Left hindlimb (tissue), 1 donor: ENCODE measurements at places on chromosomes 16 and 17.

GRCh38 chr16:47486856-47487255 is 25.7 kb downstream of the PHKB start:
- no peak for DNase-seq

- no peak for DNase-seq
Observed at GRCh38 chr17:5238333-5238732, 3.7 kb upstream of the SCIMP start.

GRCh38 chr17:63126607-63127006 is 160.6 kb downstream of the TANC2 start:
- no peak for DNase-seq

DNA sequence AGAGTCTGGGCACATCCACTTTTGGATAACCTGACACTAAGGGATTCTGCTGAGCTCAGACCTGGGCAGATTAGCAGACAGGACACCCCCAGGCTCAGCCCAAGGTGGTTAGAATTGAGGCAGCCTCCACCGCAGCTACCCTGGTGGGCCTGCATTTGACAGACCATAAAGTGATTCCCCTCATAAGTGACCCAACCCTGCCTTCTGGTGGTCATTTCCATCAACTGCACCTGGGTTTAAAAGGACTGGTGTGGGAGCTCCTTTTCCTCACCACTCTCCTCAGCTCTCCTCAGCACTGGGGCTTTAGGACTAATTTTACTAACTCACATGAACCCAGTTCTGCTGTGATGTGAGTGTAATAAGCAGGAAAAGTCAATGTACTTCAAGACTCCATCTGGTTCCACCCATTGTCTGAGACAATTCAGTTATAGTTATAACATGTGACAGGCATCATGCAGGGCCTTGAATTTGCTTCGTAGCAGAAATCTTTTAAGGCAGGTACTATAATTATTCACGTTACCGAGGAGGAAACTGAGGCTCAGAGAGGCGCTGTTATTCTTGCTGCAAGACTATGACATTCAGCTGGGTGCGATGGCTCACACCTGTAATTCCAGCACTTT is 42.5 kb downstream of the MYH3 start:
- DNase-seq: peak; percentile 75

DNA sequence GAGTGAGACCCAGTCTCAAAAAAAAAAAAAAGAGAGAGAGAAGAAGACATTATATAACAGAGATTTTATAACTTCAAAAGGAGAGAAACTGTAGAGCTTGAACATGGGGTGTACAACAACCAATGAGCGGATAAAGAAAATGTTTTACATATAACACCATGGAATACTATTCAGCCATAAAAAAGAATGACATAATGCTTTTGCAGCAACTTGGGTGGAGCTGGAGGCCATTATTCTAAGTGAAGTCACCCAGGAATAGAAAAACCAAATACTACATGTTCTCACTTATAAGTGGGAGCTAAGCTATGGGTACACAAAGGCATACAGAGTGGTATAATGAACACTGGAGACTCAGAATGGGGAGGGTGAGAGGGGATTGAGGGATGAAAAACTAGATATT is 61.1 kb downstream of the CHD9NB start:
- no peak for DNase-seq

GRCh38 chr16:10937068-10937859 is 5.0 kb downstream of the DEXI start:
- DNase-seq: peak; percentile 29

DNA sequence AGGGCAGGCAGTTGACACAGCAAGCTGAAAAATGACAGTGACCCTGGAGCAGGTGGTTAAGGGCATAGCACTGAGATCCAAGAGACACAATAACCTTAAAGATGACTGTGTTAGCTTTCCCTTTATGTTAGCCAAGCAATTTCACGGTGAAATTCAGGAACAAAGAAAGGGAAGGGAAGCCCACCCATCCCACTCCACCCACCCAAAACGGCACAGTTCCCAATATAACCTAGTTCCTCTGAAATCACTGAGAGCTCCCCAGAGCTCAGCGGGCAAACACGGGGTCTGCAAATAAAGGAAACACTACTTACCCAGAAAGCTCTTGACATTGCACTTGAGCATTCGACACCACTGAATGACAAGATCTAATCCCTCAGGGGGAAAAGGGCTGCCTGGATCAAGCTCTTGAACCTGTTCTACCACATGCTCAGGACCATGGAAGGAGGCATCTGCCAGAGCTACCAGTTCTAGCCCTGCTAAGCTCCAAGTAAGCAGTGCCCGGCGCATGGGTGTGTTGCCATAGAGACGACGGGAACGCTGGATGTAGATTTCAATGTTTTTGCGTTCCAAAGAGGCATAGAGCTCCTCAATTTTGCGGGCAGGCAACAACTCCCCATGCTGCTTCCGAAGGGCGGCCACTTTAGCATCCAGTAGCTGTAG is 10.6 kb downstream of the BLTP2 start:
- DNase-seq: no peak

DNA sequence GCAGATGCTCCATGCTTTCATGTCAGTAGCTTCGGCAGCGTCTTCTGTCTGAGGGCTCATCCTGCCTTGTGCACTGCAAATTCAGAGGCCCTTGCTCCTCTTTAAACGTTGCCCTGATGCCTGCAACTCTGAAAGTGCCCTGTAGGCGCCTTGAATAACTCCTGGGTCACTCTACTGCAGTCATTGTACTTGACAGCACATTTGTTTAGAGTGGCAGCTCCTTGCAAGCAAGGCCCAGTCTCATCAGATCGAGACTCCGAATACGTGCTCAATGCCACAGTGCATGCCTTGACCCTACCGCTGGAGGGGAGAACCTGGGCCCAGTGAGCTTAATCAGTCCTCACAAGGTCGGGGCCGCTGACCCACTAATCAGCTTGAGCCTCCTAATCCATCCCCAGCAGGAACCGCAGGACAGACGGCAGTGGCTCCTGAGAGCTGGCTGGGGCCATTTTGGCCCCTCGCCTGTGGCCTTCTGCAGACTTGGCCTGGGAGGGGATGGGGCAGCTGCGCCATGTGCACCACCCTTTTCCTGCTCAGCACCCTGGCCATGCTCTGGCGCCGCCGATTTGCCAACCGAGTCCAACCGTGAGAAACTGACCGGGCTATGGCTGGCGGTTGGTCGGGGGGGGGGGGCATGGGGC is at the start of gene PRCD:
Gene PRCD, plus strand, starts transcription at position 414 of the 641 bp plus-strand sequence. Its CDS starts 98 bp downstream, at position 512.
- DNase-seq: no peak

DNA sequence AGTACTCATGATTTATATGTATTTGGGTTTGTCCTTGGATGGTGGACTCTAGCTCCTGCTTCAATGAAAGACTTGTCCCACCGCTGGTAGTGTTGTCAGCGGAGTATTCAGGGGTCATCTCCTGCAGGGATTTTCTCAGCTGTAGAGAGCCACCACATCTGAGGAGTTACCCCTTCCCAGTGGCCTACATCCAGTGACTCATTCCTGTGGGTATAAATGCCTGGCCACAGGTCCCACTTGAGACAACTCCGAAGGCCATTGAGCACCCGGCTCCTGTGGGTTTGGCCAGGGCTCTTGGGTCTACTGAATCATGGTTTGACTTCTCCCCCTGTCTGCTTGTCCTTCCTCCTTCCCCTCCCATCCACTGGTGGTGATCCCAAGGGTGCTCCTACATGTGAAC is 34.6 kb upstream of the WSB1 start:
- no peak for DNase-seq

DNA sequence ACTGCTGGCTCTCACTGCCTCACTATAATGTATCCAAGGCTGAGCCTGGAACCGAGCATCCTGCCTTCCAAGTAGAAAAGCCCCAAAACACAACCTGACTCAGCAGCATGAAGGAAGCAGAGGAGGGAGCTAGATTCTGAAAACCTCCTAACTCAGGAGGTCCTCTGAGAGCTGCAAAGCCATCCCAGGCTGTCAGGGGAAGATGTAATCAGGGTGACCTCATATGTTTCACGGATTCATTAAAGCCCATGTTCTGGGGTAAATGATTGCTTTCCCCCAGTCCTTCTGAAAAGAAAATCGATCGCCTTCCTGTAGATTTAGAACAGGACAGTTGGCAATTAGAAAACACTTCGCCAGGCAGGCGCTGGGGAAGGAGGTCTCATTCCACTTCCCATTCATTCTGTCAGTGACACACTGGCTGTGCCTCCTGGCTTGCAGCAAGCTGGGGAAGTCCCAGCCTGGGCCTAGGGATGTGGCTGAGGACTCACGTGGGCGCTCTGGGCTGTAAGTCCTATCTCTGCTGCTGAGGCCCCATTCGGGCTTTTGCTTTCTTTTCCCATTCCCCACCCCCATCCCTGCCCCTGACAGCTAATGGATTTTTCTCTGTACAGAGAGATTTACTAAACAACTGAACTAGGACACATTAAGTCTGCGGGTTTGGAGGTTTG is 75.7 kb upstream of the TMEM132E start:
- no peak for DNase-seq

GRCh38 chr16:57528499-57529390 is 7.6 kb downstream of the CCDC102A start:
- peak; percentile 31 for DNase-seq

- DNase-seq: no peak
Observed at GRCh38 chr16:67486805-67487204, 3.5 kb upstream of the AGRP start.

DNA sequence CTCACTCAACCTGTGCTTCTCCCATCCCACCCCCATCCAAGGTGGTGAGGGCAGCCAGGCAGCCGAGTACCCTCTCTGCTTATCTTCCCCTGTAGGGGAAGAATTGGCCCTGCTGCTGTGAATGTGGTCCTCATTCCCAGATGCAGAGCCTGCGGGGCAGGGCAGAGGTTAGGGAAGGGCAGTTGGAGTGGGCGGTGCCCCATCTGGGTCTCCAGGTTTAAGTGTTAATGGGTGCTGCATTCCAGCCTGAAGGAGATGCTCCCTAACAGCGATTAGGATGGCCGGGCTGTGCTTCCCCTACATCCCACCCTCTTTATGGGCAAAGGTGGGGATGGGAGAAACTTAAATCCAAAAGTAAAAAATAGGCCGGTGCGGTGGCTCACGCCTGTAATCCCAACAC is 12.1 kb downstream of the TMEM95 start:
- no peak for DNase-seq

- DNase-seq: no peak
Observed at GRCh38 chr17:81576621-81577277, 24.6 kb upstream of the FAAP100 start.

DNA sequence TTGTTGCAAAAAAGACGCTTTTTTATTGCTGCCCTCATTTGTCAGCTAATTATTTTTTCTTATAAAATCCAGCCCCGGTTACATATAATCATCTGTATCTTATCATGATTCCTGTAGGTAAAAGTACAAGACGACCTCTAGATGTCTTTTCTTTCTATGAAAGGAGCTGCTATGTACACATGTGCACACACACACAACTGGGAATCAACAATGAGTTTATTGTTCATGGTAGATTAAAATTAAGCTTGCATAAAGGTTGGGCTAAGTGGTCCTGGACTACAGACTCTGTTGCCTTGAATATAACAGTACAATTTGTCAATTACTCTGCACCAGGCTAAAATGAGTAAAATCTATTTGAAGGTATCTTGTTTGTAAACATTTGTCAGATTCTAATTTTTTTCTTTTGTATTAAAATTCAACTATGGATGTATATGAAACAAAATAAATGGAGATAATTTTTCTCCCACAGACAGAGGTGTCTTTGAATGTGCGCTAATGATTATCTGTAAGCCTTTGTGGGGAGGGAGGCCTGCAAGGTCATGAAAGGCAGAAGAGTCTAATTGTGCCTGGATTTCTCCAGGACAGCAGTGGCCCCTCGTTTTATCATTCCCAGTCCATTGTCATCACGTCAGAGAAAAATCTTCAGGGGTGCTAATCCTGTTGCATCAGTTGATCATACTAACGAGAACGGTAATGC is 13.4 kb downstream of the C17orf58 start:
- no peak for DNase-seq

GRCh38 chr17:14316126-14316832 is 15.4 kb downstream of the HS3ST3B1 start:
- no peak for DNase-seq

GRCh38 chr17:62882284-62882683 is 74.2 kb upstream of the MARCHF10 start:
- DNase-seq: no peak

DNA sequence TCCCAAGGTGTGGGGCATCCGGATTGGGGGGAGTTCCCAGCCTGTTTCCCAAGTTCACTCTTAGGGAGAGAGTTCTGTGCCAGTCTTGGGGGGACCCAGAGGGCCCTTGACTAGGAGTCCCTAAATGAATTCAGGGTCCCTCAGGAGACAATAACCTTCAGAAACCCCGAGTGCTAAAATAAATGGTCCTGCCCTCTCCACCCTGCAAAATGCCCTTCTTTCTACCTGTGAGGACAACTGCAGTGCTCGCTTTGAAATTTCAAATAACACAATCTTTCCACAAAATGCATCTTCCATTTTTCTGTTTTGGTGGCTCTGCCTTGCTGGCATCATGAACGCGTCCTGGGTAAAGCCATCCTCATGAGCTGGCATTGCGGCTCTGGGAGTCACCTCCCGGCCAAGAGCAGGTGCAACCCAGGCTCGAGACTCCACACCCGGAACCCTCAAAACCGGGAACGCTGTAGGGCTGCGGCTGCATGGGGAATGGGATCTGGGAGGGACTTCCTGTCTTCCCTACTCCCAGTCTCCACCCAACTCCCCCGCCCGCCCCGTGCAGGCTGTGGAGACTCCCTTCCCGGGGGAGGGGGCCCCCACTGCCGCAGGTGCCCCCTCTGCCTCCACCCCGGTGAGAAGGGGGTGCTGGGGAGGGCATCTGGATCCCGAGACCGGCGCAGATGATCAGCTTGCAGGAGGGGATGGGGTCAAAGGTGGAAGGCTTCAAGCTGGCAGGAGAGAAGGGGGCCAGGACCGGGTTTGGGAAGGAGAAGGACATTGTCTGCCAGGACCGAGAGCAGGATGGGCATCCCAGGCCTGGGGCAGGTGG is at the start of gene ZNF205:
Gene ZNF205, plus strand, starts transcription at position 529 of the 823 bp plus-strand sequence. CDS start 845 bp downstream, outside the sequence.
- peak; percentile 83 for DNase-seq

- peak; percentile 67 for DNase-seq
Observed at GRCh38 chr16:2468233-2468724, 2.8 kb upstream of the NTN3 start.

GRCh38 chr17:50055055-50055425 is 870 bp upstream of the ITGA3 start:
- no peak for DNase-seq

DNA sequence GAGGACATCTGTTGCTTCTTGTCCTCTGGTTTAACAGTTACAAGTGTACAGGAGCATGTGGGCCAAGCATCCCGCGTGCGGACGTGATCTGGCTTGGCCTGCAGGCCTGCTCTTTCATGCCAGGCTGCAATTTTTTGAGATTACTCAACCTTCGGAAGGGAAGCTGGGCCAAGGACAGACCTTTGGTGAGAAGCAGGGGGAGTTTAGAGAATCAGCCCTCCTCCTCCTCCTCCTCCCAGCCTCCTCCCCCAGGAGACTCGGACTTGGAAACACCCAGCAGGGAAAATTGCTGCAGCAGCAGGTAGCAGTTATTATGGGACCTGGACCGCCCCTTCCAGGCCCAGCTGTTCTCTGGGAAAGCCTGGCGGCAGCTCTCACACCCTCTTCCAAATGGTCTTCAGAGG is 5.1 kb upstream of the KLHL36 start:
- DNase-seq: peak; percentile 83

DNA sequence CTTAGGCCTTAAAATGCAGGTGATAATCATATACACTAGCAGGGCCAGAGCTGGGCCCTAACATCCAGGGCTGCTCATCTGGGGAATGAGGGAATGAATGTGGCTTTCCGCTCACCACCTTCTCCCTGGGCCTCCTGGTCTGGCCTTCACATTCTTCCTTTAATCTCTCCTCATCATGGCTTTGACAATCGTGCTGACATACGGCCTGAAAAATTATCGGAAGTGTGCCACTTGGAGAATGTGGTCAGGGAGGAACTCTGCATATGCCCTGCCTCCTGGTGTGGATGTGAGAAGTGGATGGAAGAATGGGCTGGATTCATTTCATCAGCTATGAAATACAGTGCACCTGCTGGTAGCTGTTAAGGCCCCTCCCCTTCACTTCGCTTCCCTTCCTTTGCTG is 2.4 kb downstream of the WSCD1 start:
- no peak for DNase-seq
